NCI-H187 (cell line): ENCODE measurements at places on chromosomes 12 and 14.

GRCh38 chr12:123764109-123764508, 2.0 kb downstream of the DNAH10 start:
- no peak for DNase-seq

- no peak for DNase-seq
Observed at GRCh38 chr14:24238123-24238522, 4.3 kb downstream of the TINF2 start.

DNA sequence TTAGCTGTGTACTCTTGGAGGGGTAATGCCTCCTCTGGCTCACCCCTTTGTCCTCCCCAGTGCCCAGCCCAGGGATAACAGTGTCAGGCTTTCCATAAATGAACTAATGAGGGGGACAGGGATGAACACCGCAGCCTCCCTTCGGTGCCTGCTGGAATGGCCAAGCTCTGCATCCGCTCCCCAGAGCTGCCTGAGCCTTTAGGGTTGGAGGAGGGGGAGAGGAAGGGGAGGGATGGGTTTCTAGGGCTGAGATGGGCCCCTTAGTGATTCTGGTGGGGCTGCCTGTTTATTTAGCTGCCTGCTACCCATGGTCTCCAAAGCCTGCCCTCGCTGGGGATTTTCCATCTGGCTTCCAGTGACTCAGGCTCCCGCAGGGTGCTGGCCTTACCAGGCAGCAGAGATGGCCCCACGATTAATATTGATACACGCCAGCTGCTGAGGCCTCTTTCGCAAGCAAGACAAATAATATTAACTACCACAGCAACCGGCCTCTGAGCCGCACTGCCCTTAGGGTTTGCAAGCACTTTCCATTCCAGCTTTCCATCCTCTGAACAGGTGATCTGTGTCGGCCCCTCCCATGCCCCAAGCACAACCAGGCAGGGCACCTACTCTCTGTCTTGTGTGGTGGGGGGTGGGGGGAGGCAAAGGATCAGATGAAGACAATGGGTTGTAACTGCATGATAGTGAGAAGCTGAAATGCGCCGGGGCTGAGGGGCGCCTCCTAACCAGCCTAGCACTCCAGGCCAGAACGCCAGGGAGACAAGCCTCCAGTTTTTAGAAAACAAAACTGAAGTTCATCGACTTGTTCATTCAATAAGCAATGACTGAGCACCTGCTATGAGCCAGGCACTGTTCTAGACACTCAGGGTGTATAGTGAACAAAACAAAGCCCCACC, 56.7 kb downstream of the C14orf132 start:
- no peak for DNase-seq

DNA sequence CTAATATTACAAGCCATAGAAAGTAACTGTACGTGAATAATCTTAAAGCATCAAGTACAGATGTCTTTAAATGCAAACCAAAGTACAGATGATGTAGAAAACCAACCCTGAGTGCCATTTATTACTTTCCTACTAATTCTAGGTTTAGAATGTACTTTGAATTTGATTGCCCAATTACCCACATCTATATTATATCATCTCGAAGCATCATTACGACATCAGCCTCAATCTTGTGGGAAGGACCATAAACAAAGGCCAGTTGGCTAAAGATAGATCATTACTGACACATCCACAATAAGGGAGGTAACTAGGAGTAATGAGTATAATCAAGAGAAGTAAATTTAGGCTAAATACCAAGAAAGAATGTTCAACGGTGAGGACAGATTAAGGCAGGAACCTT, 478.9 kb downstream of the BCAT1 start:
- no peak for DNase-seq

DNA sequence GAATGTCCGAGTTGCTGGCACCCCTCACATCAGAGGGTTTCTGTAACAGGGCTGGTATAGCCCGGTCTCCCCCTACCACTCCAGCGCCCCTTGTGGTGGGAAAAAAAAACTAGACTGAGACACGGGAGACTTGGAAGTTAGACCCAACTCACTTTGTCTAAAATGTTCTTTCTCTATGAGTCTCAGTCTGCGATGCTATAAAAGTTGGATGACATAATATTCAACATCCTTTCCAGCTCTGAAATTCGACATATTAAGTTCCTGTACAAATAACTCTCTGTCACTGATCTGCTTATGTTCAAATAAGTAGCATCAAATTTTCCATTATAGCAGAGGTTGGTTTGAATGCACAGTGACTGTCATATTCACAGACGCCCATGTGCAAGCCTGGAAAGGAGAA, 25.7 kb upstream of the TC2N start:
- no peak for DNase-seq
